ENCODE measurements at places on chromosomes 4 and X. TPM values are rescaled to one million over a fixed set of nuclear protein-coding genes. Genes with fewer than 3 reads are reported as not detected.
A peak's percentile ranks its signal among the peaks of the same experiment; 100 is the strongest.

DNA sequence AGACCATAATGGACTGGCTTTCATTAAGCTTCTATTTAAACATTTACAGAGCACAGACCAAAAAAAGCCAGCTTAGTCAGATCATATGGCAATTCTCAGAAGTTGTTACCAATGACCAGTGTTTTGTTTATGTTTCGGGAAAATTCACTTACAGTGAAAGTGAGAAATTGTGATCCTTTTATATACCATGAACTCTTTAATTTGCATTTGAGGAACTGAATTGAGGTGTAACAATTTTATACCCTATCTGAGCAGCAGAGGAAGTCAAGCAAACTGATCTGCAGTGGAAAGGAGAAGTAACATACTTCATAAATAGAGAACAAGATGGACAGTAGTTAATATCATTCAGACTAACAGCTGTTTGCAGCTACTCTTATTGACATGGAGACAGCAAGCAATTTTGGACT lies 97.1 kb downstream of the TMA16 start:
- H3K27ac ChIP-seq: no peak overlapping the region
- H3K27me3 ChIP-seq: no peaks in the 10 kb centered on the region
- no peak overlapping the region for H3K4me3 ChIP-seq
- no peaks in the 10 kb centered on the region for H3K36me3 ChIP-seq
- no peaks in the 10 kb centered on the region for H3K4me1 ChIP-seq

- H3K27me3 ChIP-seq: no peaks in the 10 kb centered on the region
- DNase-seq: no peak
Observed at GRCh38 chr4:1808851-1809753, 16.0 kb downstream of the FGFR3 start.

- no peak overlapping the region for H3K4me3 ChIP-seq
- no peaks in the 10 kb centered on the region for H3K4me1 ChIP-seq
- no peak for DNase-seq
- H3K36me3 ChIP-seq: no peaks in the 10 kb centered on the region
Observed at GRCh38 chr4:48197643-48198237, 63.7 kb upstream of the TXK start.

Gene XAGE1A
- total RNA-seq: not detected

DNA sequence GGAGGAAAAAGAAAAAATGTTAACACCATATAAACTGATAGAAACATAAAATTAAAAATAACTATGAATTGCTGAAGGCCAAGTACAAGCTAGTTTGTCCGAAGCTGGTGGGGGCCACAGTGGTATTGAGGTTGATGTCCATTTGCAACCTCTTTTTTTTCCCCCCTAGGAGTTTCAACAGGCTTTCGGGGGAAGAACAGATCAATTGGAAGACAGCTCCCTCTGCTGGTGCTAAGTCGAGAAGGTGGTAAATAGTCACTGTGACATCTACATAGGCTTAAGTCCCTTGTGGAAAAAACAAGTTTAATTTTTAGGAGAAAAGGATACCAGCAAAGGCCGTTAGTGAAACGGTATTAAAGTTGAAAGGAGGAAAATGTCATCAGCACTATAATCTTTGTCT lies 115.7 kb upstream of the ZXDA start:
- H3K4me3 ChIP-seq: no peak overlapping the region
- no peaks in the 10 kb centered on the region for H3K4me1 ChIP-seq
- H3K36me3 ChIP-seq: no peaks in the 10 kb centered on the region
- no peaks in the 10 kb centered on the region for H3K27me3 ChIP-seq
- H3K27ac ChIP-seq: no peak overlapping the region
- DNase-seq: peak; percentile 66

DNA sequence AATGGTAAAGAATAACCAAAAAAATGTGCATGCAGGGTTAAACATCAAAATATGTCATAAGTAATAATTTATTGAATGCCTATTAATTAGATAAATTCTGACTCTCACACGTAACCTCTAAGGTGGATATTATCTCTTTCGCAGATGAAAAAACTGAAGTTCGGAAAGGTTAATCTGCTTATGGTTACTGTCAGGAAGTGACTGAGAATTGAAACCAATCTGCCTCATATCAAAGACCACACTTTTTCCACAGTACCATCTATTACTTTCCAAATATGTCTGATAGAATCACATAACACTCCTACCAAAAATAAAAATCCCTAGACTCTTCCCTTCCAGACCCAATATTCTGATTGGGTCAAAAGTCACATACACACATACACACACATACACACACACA lies 6.2 kb downstream of the CHIC2 start:
- H3K27me3 ChIP-seq: no peaks in the 10 kb centered on the region
- peaks cover 27% of the 10 kb centered on the region for H3K36me3 ChIP-seq
- no peak for DNase-seq
- H3K4me3 ChIP-seq: peak overlapping the region; percentile 54

GRCh38 chr4:138561906-138562305 lies 319.8 kb upstream of the SLC7A11 start:
- H3K27ac ChIP-seq: no peak overlapping the region
- DNase-seq: no peak
- no peaks in the 10 kb centered on the region for H3K4me1 ChIP-seq
- no peaks in the 10 kb centered on the region for H3K36me3 ChIP-seq

- peaks cover 5% of the 10 kb centered on the region for H3K27me3 ChIP-seq
- no peaks in the 10 kb centered on the region for H3K4me1 ChIP-seq
- H3K27ac ChIP-seq: no peak overlapping the region
- H3K36me3 ChIP-seq: no peaks in the 10 kb centered on the region
- no peak overlapping the region for H3K4me3 ChIP-seq
- DNase-seq: no peak
Observed at GRCh38 chr4:119597377-119597776, 31.2 kb downstream of the PDE5A start.

DNA sequence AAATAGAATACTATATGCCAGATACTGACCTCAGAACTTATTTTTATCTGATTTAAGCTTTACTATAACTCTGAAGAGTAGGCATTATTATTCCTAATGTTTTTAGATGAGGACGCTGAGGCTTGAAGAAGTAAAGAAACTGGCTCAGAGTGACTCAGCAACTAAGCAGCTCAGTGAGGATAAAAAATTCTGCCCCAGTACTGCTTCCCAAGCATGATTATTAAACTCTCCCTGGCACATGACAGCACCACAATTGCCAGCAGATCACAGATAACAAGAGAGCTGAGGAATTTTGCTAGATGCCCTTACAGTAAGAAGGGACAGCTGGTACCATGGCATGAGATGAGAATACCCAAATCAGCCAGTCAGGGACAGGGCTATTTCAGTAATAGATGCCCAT lies 219.4 kb downstream of the NKX6-1 start:
- no peaks in the 10 kb centered on the region for H3K27me3 ChIP-seq
- no peaks in the 10 kb centered on the region for H3K4me1 ChIP-seq
- no peak overlapping the region for H3K4me3 ChIP-seq
- H3K27ac ChIP-seq: no peak overlapping the region
- H3K36me3 ChIP-seq: no peaks in the 10 kb centered on the region
- no peak for DNase-seq

DNA sequence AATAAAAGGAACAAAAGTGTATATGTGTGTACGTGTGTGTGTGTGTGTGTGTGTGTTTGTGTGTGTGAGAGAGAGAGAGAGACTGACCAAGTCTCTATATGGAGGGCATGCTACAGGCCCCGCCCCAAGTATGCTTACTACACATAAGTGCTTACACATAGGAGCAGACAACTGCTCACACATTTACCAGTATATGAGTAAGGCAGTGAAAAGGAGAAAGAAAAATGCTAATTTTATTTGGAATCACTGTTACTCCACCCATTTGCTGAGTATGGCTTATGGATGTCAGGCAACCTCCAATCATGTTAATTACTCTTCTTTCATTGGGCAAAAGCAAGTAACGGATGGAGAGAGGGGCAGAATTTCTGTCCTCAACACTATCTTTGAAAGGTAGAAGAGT lies 107.6 kb upstream of the STK26 start:
- H3K27me3 ChIP-seq: peaks cover 1% of the 10 kb centered on the region
- no peak overlapping the region for H3K4me3 ChIP-seq
- no peak overlapping the region for H3K27ac ChIP-seq
- no peaks in the 10 kb centered on the region for H3K4me1 ChIP-seq

DNA sequence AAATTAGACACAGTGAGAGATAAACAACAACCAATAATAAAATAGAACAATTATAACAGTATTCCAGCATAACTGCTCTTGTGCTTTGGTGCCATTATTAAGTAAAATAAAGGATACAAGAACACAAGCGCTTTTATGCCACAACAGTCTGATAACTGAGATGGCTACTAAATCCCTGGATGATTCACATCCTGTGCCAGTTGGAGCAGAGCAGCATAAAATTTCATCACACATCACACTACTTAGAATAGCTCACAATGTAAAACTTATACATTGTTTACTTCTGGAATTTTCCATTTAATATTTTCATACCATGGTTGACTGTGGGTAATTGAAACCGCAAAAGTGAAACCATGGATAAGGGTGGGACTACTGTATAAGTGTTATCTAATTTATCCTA lies 399.9 kb upstream of the CNKSR2 start:
- no peak overlapping the region for H3K4me3 ChIP-seq
- H3K36me3 ChIP-seq: no peaks in the 10 kb centered on the region
- no peak for DNase-seq
- H3K4me1 ChIP-seq: no peaks in the 10 kb centered on the region
- no peaks in the 10 kb centered on the region for H3K27me3 ChIP-seq
- H3K27ac ChIP-seq: no peak overlapping the region

DNA sequence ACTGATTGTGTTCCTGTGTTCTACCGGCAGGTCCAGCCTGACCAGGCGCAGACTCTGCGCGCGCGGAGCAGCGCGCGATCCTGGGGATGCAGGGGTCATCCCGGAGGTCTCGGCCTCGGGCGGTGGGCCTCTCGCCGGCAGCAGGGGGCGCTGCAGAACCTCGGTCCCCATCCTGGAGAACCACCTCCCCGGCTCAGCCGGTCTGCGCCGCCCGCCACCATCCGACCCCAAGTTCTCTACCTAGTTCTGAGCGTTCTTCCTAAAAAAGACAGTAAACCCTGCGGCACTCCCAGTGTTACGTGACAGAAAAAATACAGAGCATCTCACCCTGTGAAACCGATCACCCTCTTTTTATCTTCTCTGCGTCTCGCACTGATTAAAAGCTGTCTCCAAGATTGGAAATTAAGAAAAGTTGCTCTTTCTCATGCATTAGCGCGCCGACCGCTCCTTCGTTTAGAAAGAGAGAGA lies 1.6 kb downstream of the TRPC3 start:
- DNase-seq: peak; percentile 95
- H3K36me3 ChIP-seq: no peaks in the 10 kb centered on the region
- H3K27me3 ChIP-seq: peaks cover 64% of the 10 kb centered on the region
- H3K4me3 ChIP-seq: peak overlapping the region; percentile 92
- H3K27ac ChIP-seq: peak overlapping the region; percentile 48

DNA sequence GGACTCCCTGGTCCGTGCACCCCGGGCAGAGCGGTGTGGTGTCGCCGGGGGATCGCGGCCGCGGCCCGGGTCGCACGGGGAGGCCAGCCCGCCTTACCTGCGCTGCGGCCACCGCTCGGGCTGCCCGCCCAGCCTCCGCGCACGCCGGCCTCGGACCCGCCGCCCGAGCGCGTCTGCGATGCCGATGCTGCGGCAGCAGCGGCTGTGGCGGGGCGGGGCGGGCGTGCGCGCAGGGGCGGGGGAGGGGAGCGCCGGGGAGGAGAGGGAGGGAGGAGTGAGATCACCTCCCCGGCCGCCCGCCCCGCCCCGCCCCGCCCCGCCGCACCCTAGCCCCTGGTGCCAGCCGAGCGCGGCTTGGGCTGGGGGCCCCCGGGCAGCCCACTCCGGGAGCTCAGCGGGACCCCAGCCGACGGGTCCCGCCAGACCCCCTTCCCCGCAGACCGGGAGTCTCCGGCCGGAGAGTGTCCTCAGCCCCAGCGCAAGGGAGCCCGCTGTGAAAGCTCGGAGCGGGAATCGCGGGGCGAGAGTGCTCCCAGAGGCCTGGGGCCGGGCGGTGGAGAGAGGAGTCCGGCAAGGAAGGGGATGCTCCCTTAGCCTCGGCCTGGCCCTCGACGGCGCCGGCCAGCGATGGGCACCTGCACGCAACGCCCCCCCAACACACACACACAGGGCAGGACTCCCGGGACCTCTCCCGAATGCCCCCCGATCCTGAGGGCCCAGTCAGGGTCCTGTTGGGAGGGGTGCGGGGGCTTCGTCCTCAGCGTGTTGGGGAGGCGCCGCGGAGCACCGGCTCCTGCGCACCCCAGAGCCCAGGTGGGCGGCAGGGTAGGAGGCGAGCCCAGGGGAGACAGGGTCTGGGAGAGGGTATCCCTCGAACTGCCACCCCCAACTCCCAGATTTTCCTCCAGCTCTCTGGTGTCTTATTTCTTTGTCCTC lies at the start of gene L1CAM:
Gene L1CAM, minus strand, starts transcription at position 206 of the 936 bp plus-strand sequence. CDS start 10,337 bp downstream, outside the sequence.
- DNase-seq: peak; percentile 70
- H3K27ac ChIP-seq: no peak within 1 kb of the TSS
- H3K4me3 ChIP-seq: peak within 1 kb of the TSS; percentile 57
- H3K4me1 ChIP-seq: peaks cover 2% of the 10 kb centered on the region
- no peaks in the 10 kb centered on the region for H3K36me3 ChIP-seq
- H3K27me3 ChIP-seq: peaks cover 26% of the 10 kb centered on the region

- peak overlapping the region; percentile 92 for H3K27ac ChIP-seq
- H3K36me3 ChIP-seq: peaks cover 5% of the 10 kb centered on the region
- peak; percentile 65 for DNase-seq
- H3K4me1 ChIP-seq: peaks cover 40% of the 10 kb centered on the region
- H3K4me3 ChIP-seq: peak overlapping the region; percentile 32
Observed at GRCh38 chr4:17335371-17335770, 176.5 kb downstream of the QDPR start.

Gene GLRA2
- total RNA-seq: not detected

Gene DIPK2B
- not detected for total RNA-seq

Gene SYAP1
- total RNA-seq: 19.6 TPM

Gene GNRHR
- not detected for total RNA-seq

Gene FGFR3
- total RNA-seq: 0.30 TPM

- no peak for DNase-seq
- H3K27me3 ChIP-seq: no peaks in the 10 kb centered on the region
- H3K36me3 ChIP-seq: peaks cover 25% of the 10 kb centered on the region
- no peaks in the 10 kb centered on the region for H3K4me1 ChIP-seq
Observed at GRCh38 chrX:24796204-24796603, 102.5 kb downstream of the POLA1 start.

Gene NCAPG
- 46.3 TPM for total RNA-seq

GRCh38 chr4:133637161-133637560 lies 488.1 kb downstream of the PCDH10 start:
- no peaks in the 10 kb centered on the region for H3K4me1 ChIP-seq
- no peaks in the 10 kb centered on the region for H3K36me3 ChIP-seq
- no peak for DNase-seq
- H3K27ac ChIP-seq: no peak overlapping the region

DNA sequence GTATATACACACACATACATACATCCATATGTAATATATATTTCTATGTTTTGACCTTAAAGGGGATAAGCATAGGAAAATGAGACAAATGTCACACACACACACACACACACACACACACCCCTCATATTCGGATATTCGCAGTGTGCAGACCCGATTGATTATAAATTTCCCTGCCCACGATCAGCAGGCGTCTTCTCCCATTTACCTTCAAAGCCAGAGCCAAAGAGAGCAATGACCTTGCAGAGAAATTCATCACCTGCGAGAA lies 488 bp downstream of the GPRIN3 start:
- no peak for DNase-seq
- H3K36me3 ChIP-seq: peaks cover 21% of the 10 kb centered on the region
- no peaks in the 10 kb centered on the region for H3K27me3 ChIP-seq
- H3K4me3 ChIP-seq: peak overlapping the region; percentile 89
- H3K27ac ChIP-seq: peak overlapping the region; percentile 95
- H3K4me1 ChIP-seq: peaks cover 55% of the 10 kb centered on the region

Gene SPANXD
- total RNA-seq: not detected

Measured in activated CD4-positive, alpha-beta T cell treated with anti-CD3 and anti-CD28 coated beads, Interleukin-2, amount 10 ng/mL, durations not matched to agents 24 days and 14 days (primary cell).